ENCODE measurements at places on chromosomes 12 and 14.
A peak's percentile ranks its signal among the peaks of the same experiment; 100 is the strongest.

- no peak for DNase-seq
These were observed 156.9 kb downstream of the SRGAP1 start for GRCh38 chr12:64001439-64001838.

DNA sequence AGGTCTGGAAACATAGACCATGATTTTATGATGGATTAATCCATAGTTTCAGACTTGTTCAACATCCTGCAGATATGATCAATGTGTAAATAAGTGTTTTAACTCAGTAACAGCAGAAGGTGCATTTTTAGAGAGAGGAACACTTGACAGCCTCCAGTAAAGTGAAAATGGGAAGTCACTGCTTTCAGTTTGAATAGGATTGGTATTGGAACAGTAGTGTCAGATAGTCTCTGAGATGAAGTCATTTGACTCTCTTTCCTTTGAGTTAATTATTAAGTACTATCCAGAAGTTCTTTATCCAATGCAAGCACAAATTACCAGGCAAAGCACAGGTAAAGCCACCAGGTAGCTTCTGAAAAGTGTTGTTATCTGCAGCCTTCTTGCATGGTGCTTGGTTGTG, 14.5 kb upstream of the NAV3 start:
- DNase-seq, result no peak

- DNase-seq, result no peak
These were observed 3.3 kb downstream of the HHIPL1 start for GRCh38 chr14:99648027-99648784.

DNA sequence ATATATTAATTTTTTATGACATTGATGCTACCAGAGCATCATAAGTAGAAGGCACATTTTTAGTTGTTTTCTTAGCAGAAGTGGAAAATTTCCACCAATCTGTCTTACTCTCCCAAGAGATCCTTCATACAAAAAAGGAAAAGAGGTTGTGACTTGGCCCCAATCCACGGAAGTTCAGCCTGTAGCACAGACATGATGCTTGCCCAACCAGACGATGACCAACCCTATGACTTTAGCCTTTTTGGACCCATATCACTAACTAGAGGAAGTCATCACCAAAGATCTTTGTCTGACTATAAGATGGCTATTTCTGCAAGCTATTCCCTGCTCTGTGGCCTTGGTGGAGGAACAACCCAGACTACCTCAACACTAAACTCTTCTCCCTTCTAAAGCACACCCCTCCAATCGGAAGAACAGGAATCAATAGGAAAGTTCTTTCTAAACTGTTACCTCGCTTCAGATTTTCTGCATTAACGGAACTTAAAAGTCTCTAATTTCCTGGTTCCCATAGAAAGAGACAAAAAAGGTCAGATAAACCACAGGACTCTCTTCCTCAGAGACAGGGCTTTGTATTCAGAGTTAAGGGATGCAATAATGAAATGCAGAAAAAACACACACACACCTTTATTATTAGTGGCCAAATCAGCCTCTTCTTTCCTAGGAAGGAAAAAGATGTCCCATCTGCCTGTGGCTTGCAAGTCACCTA, 4.1 kb upstream of the RHOJ start:
- no peak for DNase-seq

GRCh38 chr14:29102996-29103395, 336.4 kb downstream of the FOXG1 start:
- no peak for DNase-seq

DNA sequence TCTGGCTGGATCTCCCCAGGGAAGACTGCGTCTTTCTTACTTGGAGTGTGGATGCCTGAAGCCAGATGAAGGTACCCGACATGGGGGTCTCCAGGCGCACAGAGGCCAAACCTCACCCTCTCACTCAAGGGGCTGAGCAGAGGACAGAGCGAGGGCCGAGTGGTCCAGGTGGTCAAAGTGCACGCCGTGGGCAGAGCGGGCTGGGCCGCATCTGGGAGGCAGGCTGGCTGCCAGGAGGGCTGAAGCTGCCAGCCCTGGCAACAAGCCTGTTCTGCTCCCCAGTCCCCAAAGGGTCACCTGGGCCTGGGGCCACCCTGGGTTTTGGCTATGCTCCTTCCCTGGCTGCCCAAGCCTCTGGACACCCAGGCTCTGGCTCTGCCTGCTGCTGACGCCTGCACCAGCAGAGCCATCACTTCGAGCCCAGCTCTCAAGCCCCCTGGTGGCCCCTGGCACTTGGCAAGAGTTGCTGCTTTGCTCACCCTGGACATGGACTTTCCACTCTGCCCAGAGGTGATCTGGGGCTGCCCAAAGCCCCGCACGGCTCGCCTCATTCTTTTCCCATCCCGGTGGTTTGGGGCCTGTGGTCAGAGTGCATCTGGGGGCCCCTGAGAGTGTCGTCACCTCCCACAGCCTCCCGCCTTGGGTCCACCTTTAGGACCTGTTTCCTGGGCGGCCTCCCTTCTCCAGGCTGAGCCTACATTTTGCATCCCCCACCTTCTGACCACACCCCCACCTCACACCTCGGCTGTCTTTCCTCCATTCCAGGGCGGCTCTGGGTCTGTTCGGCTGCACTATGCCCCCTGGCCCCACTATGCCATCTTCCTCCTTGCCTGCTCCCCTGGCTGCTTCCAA, 2.8 kb downstream of the ADSS1 start:
- DNase-seq, result no peak

DNA sequence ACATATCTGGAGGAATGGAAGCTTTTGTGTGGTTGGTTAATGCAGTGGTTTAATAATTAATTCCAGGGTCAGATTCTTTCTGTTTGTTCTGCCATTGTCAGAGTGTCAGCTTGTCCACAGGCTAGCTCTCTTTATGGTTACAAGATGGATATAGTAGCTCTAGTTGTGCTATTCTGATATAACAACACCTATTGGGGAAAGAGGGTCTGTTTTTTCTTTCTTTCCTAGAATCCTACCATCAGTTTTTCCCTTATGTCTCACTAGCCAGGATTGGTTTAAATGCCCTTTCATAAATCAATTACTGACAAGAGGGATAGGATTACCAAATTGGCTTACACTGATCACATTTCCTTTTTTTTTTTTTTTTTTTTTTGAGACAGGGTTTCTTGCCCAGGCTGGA, 27.8 kb downstream of the CNOT2 start:
- DNase-seq, result no peak

DNA sequence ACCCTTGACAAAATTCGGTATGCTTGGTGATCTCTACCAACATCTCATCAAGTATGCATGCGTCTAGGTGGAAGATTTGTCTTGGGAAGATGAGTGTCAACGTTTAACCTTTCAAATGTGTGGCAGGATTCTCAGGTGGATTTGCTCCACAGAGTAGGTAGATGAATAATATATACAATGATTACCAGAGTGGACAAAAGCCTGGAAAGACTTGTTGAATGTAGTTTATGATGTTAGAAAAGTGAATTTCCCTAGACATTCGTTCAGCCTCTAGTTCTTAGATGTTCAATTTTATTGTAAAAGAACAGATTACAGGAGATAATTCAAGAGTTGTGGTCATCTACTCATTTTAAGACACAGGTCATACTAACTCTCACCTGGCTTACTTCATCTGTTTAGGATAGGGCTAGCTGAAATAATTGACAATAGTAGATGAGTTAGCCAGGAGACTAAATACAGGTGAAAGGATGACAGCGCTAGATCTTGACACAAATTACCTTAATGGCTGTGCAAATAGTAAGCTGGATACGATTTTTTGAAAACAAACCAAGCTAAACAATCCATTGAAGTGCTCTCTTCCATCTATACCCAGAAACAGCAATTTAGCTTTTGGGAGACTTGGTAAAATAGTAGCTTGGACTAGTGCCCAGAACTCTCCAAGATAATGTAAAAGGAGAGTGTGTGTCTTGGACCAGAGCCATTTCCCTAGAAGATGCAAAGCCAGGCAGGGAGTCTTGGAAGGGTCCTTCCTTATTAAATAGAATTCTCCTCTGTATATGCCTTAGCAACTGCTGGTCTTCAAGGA, 168.0 kb downstream of the DACT1 start:
- DNase-seq, result no peak

GRCh38 chr14:62616668-62617067, 428.6 kb downstream of the KCNH5 start:
- DNase-seq, result no peak

GRCh38 chr14:68627868-68628604, 164.8 kb downstream of the ZFP36L1 start:
- peak; percentile 36 for DNase-seq

GRCh38 chr14:76870166-76870565, 44.0 kb downstream of the LRRC74A start:
- no peak for DNase-seq

- DNase-seq, result no peak
These were observed 31.0 kb downstream of the PLCZ1 start for GRCh38 chr12:18706798-18707197.

DNA sequence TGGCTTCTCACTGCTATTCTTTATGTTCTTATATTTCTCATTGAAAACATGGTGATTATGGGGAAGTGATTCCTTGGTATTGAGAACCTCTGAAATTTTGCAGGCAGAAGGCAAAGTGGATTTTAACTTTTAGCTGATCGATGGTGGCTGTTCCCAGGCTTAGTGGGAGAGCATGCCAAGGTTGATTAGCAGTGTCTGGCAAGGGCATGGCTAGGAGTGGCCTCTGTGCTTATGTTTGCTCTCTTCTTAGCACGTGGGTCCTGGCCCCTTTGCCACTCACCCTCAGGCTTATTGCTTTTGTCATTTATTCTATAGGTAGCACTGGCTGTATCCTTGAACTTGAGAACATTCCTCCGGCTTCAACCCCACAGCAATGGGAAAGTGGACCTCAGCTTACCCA, 2.1 kb downstream of the MVK start:
- DNase-seq, result no peak

- no peak for DNase-seq
These were observed 2.9 kb upstream of the DENR start for GRCh38 chr12:122749569-122750332.

DNA sequence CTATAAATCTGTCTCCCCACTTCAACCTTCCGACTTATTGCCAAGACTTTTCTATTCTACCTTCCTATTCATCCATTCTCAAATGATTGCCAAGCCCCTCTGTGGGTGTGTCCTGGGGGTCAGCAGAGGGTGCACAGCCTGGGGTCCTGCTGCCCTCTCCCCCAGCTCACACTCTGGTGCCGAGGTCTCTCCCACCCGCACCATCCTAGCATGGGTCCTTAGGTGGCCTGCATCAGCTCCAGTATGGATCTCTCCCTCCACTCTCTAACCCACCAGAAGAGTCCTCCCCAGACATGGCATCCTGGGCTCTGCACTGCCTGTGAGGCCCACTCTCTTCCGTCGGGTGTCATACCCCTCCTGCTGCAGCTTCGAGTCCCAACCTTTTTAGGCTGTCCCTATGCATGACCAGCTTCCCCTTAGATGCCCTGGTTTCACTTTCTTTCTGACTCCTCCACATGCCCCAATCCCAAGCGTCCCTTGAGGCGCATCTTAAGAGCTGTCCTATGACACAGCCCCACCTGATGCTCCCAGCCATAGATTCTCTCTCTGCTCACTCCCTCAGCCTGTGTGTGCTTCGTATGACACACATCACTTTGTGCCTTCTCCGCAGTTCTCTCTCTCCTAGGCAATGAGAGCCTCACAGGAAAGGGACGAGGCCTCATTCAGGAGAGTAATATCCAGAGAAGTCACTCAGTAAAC, 43.9 kb downstream of the GIT2 start:
- no peak for DNase-seq

GRCh38 chr12:92108651-92109050, 37.0 kb downstream of the BTG1 start:
- peak; percentile 55 for DNase-seq

DNA sequence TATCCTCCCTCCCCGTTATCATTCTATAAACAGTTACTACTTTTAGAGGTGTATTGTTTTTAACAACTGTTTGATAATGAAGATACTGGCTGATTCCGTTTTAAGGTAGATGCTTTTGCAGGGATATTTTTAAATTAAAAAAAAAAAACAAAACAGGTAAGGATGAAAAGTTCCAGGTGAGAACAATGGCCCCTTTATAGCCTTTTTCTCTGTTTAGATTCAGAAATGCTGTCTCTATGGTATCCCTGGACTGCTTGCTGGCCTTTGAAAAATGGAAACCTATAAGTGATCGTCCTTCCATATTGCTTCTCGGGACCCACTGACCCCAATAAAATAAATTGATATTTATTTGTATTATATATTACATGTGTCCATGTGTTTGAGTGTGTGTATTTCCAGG, 23.2 kb upstream of the ANO6 start:
- DNase-seq, result no peak

- no peak for DNase-seq
These were observed 17.5 kb downstream of the MARK3 start for GRCh38 chr14:103402695-103403094.

DNA sequence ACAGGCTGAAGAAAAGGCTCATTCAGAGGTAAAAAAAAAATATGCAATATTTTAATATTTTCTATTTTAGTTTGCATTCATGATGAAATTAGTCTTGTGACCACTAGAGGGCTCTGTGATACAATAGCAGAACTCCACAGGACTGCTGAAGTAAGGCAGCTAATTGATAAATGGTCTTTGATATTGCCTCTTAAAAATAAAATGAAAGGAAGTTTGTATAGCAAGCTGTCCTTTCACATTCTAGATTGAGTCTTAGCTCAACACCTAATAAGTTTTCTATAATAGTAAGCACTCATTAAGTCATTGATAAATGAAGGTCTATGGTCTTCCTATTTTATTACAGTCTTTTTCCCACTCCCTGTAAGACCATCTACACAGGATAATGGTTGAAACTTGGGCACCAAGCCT, 315.7 kb downstream of the NAV3 start:
- DNase-seq, result peak; percentile 30

DNA sequence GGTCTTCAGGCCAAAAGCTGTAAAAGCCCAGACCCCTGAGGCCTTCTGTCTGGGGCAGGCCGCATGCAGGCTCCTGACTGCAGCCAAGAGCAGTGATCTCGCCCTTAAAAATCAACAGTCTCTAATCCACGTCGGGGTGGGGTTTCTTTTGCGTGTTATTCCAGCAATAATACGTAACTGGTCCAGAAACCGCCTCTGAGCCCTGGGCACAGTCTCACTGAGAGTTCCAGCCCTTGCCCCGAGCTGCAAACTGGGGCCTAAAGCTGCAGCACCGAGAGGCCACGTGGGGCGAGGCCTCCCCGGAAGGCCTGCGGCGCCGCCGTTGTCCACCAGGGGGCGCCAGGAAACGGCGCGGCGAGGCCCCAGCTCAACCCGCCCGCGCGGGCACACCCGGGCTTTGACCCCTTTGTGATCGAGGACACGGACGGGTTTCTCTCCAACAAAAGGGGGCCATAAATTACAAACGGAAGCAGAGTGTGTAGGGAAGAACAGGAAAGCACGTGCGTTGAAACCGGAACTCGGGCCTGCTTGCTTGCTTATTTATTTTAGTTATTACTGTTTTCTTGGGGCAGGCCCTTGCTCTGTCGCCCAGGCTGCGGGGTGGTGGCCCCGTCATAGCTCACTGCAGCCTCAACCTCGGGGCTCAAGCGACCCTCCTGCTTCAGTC, 87.2 kb downstream of the NINJ2 start:
- DNase-seq, result peak; percentile 81
